ENCODE measurements at places on chromosomes 7 and 10. TPM values are rescaled to one million over a fixed set of nuclear protein-coding genes. Genes with fewer than 3 reads are reported as not detected.

GRCh38 chr7:133052401-133052756 lies 29.5 kb downstream of the CHCHD3 start:
- H3K4me3 ChIP-seq: no peak overlapping the region
- H3K27me3 ChIP-seq: no peaks in the 10 kb centered on the region
- no peak for DNase-seq
- H3K27ac ChIP-seq: no peak overlapping the region
- H3K4me1 ChIP-seq: peaks cover 13% of the 10 kb centered on the region

- no peaks in the 10 kb centered on the region for H3K27me3 ChIP-seq
- H3K27ac ChIP-seq: peak overlapping the region; percentile 73
- peaks cover 3% of the 10 kb centered on the region for H3K4me1 ChIP-seq
- peak; percentile 71 for DNase-seq
These were observed 17.9 kb downstream of the EBF3 start for GRCh38 chr10:129945941-129946760.

GRCh38 chr10:1573334-1573969 lies 163.9 kb downstream of the ADARB2 start:
- no peaks in the 10 kb centered on the region for H3K4me1 ChIP-seq
- no peak overlapping the region for H3K27ac ChIP-seq
- H3K27me3 ChIP-seq: no peaks in the 10 kb centered on the region
- no peak overlapping the region for H3K4me3 ChIP-seq
- no peaks in the 10 kb centered on the region for H3K36me3 ChIP-seq

GRCh38 chr7:140541513-140542227 lies 62.4 kb upstream of the MKRN1 start:
- H3K27me3 ChIP-seq: no peaks in the 10 kb centered on the region
- H3K4me3 ChIP-seq: peak overlapping the region; percentile 27
- H3K36me3 ChIP-seq: no peaks in the 10 kb centered on the region
- peaks cover 17% of the 10 kb centered on the region for H3K4me1 ChIP-seq
- peak; percentile 90 for DNase-seq

The BAG3 gene
- 28.7 TPM for total RNA-seq

Measured in uterus (tissue), 4 donors.